ENCODE measurements at places on chromosomes 6 and 20.

DNA sequence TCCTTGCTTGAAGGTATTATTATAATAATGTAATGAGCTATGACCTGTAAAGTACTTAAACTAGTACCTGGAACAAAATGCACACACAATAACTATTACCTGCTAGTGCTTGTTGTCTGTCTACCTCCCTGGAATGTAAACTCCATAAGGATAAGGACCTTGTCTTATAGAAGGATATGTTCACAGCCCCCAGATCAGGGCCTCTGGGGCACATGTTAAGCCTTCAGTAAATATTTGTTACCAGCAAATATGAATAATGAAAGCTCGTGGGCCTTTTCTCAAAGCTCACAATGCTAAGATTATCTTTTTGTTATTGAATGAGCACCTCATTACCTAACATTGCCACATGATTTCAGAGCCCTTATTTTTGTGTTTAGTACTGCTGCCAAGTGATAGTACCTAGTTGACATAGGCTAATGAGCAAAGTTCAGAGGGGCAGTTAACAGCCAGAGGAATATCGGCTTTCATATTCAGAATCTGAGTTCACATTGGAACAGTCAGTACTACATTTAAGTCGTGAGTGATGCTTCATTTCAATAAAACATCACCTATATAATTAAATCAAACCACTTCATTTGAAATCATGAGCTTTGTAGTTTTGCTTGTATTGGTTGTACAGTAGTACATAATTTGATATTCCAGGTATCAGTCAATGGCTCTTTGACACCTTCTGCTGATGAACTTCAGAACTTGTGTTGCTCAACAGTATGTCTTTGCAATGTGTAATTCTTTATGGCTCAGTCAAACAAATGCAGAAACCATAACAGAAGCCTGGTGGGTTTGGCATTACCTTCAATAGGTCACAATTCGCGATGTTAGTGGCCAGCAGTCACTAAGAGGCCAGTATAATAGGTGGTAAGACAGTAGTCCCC, 11.8 kb upstream of the SMLR1 start:
- no peak for DNase-seq

DNA sequence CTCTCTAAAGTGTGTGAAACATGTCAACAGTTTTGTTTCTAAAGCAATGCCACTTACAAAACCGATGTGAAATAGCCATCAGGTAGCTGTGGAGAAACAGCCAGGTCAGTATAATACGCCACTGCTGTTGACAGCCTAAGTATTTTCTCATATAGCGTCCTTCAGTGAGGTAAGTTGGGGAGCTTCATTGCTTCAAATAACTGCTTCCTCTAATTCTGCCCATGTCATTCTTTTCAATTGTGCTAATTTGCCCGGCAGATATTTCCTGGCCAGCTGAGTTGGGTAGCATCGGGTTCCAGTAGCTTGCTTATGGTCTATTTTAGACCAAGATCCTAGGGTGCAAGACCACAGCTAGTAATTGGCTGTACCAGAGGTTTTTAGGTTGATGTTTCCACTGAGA, 2.1 kb upstream of the ARMC2 start:
- no peak for DNase-seq

GRCh38 chr20:55953201-55953600, 52.1 kb downstream of the CBLN4 start:
- DNase-seq = no peak

GRCh38 chr6:47252633-47253032, 57.1 kb downstream of the TNFRSF21 start:
- no peak for DNase-seq

GRCh38 chr6:91081452-91082067, 494.7 kb upstream of the MAP3K7 start:
- DNase-seq = no peak

- DNase-seq = no peak
Measured at GRCh38 chr20:53621482-53622246, 28.0 kb upstream of the ZNF217 start.

- no peak for DNase-seq
Measured at GRCh38 chr6:137699031-137699683, 167.9 kb upstream of the TNFAIP3 start.

DNA sequence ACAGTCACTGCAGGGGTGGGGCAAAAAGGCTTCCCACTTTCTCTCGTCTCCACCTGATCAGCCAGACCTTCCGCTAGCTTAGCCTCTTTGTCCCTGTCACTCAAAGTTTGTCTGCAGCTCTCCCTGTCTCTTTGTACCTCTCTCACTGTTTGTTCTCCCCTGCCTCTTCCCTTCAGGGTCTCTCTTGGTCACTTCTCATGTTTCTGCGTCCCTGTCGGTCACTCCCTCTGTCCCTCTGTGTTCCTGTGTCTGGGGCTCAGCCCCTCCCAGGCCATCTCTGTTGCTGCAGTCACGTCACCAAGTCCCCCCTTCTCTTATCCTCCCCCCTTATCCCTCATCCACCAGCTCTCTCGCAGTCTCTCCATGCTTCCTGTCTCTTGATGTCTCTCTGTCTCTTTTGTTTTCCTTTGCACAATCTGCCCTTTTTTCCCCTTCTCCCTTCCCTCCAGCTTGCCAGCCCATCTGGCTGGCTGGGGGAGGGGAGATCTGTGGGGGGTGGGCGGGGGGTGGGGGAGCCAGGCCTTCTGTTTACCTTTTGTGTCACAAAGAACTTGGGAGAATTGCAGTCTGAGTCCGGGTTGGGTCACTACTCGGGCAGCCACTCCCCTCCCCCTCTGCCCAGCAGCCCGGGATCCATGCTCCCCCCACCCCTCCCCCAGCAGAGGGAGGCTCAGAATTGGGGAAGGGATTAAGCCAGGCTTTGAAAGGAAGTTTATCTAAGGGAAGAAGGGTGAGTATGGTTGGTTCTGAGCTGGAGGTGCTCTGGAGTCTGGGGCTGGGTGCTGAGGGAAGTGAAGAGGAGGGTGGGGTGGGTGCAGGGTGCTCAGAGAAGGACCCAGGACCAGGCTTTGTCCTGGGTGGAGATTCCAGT, 32.3 kb downstream of the FOXP4 start:
- peak; percentile 94 for DNase-seq

DNA sequence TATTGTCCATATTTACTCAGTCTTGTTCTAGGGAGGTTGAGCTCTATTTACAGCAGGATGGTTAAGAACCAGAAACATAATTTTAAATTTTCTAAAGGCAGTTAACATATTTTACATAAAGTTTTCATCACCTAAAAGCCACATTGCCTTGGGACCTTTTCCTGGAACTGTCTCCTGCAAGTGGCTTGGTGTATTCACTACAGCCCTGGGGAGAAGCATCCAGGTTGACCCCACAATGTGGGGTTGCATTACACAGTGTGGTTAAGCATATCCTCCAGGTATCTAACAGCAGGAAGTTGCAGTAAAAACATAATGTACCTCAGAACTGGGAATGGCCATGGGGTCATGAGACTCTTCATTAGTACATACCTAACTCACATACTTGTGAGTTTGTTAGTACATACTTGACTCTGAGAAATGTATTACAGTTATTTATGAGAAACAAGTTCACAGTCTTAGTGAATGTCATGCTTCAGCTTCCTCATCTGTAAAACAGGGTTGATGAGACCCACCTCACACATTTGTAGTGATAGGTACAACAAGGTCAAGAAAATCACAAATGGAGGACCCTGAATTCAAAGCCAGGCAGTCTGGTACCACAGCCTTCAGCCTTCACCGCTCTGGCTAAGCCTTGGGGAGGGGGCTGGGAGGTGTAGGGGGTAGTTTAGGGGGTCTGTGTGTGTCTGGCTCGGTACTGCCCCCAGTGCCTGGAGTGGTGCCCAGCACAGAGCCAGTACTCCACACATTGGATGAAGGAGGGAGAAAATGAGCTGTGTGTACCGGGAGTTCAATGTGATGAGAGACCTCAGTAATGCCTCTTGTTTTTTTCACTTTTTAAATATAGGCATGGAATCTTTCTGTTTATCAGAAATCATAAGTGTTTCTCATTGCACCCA, 52.9 kb downstream of the KAT14 start:
- no peak for DNase-seq

GRCh38 chr6:30727920-30728553, 7.9 kb downstream of the TUBB start:
- DNase-seq = no peak

GRCh38 chr6:14889188-14889587, 356.7 kb upstream of the JARID2 start:
- no peak for DNase-seq

GRCh38 chr6:108260126-108260808, 573 bp downstream of the SNX3 start:
- DNase-seq = no peak

- peak; percentile 4 for DNase-seq
Measured at GRCh38 chr20:41617059-41617901, 897 bp downstream of the CHD6 start.

DNA sequence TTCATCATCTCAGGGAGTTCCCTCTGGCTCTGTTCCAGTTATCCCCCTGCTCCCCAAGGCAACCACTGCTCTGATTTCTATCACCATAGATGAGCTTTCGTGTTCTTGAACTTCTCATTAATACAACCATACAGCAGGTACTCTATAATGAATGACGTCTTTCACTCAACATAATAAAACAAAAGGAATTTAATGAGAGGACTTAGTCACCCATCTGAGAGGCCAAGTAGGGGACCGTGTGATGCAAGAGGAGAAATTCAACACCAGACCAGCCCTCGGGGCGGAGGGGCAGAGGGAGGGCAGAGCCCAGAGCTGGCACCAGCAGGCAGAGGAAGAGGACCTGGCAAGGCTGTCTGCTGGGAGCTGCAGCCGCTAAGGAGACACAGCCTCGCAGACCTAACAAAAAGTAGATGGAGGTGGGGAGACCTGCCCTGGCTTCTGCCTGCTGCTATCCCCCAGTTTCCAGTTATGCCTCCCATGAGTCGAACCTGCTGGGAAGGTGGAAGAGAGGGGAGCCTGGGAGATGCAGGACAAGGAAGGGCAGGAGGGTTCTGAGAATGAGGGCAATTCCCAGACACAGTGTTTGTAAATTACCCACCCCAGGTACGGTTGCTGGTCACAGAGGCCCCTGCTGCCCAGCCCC, 13.8 kb downstream of the CCN5 start:
- peak; percentile 58 for DNase-seq
